Esophagus squamous epithelium (tissue), 5 donors: ENCODE measurements at places on chromosomes 13 and 19.
A peak's percentile ranks its signal among the peaks of the same experiment; 100 is the strongest.

GRCh38 chr19:1302533-1303239, 17.0 kb downstream of the EFNA2 start:
- DNase-seq, result no peak

DNA sequence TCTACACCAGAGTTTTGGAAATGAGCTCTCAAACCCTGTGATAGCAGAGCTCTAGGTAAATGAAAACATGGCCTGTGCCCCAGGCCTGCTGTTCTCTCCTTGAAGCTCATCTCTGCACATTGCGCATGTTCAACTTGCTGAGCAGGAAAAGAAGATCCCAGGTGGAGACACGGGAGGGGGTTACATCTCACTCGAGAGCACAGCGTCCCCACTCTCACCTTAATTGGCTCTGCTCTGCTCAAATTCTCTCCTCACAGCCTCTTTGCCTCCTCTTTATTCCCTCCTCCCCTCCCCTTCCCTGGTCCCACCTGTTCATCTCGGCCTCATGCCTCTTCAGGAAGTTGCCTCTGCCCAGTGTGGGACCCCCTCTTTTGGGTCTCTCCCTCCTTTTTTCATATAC, 44.7 kb downstream of the RGCC start:
- DNase-seq, result no peak

DNA sequence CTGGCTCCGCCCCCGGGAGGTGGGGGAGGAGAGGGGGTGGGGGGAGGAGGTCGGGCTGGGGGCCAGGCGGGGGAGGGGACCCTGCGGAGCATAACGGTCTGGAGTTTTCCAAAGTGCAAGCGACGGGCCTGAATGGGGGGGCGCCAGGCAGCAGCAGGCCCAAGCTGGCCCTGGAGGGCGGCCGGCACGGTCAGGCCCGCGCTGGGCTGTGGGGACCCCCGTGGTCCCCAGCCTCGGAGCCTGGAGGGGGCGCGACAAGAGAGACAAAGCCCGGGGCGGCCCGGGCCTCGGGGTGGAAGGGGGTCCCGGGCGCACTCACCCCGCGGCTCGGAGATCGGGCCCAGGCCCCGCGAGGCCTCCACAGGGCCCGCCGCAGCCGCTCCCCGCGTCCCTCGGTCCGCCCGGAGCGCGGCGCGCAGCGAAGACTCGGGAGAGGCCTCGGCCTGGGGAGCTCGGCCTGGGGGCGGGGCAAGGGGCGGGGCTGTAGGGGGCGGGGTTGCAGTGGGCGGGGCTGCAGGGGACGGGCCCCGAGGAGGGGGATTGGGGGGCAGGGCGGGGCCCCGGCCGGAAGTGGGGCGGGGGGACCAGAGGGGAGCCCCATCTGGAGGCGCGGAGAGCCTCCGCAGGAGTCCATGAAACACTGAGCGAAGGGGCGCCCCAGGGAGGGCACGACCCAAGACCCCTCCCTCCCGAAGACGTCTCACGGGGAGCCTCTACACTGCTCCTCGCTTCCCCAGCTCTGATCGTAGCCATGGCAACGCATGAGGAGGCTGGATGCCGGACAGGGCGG, 47.6 kb downstream of the PTPRS start:
- DNase-seq, result no peak

- no peak for DNase-seq
Observed at GRCh38 chr13:42279986-42280385, 8.0 kb downstream of the AKAP11 start.

- DNase-seq, result no peak
Observed at GRCh38 chr13:20713751-20714150, 10.3 kb downstream of the IL17D start.

- DNase-seq, result no peak
Observed at GRCh38 chr19:645912-646778, 6.5 kb downstream of the FGF22 start.

GRCh38 chr13:80341101-80341755, at the start of gene SPRY2:
Gene SPRY2 (minus strand): TSS chr13:80341126. CDS start chr13:80337705, 3,421 bp downstream.
- DNase-seq, result peak; percentile 41

- DNase-seq, result no peak
Observed at GRCh38 chr19:12325690-12326089, 7.7 kb downstream of the ZNF563 start.

GRCh38 chr19:461721-462551, 1.1 kb upstream of the SHC2 start:
- DNase-seq, result no peak

DNA sequence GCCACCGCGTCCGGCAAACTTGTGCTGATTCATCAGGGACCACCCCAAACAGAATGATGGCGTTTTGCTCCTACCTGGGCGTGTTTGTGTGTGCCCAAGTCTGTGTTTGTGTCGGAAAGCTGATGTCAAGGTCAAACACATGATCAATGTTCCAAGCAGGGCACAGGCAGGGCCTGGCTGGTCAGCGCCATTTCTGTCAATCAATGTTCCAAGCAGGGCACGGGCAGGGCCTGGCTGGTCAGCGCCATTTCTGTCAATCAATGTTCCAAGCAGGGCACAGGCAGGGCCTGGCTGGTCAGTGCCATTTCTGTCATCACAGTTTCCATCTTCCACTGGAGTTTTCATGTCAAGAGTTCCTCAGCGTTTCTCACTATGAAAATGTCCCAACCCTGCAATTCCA, 14.9 kb upstream of the GRTP1 start:
- DNase-seq, result no peak

DNA sequence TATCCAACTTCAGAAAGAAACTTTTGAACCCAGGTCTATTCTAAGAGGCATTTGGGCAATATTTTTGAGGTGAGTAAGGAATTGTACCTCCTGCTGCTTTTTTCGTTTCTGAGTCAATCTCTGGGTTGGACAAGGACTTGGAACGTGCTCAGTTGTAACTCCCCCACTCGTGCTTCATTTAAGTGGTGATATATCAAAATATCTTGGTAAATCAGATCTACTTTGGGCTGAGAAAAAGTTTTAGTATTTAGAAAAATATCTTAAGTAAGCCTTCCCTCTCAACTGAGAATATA, 728.9 kb downstream of the EFNB2 start:
- no peak for DNase-seq

- DNase-seq, result no peak
Observed at GRCh38 chr19:35459414-35460082, 11.5 kb downstream of the FFAR2 start.

- DNase-seq, result no peak
Observed at GRCh38 chr19:35045667-35046300, 4.3 kb downstream of the HPN start.

GRCh38 chr13:74865656-74866055, 616.3 kb downstream of the TBC1D4 start:
- DNase-seq, result no peak

DNA sequence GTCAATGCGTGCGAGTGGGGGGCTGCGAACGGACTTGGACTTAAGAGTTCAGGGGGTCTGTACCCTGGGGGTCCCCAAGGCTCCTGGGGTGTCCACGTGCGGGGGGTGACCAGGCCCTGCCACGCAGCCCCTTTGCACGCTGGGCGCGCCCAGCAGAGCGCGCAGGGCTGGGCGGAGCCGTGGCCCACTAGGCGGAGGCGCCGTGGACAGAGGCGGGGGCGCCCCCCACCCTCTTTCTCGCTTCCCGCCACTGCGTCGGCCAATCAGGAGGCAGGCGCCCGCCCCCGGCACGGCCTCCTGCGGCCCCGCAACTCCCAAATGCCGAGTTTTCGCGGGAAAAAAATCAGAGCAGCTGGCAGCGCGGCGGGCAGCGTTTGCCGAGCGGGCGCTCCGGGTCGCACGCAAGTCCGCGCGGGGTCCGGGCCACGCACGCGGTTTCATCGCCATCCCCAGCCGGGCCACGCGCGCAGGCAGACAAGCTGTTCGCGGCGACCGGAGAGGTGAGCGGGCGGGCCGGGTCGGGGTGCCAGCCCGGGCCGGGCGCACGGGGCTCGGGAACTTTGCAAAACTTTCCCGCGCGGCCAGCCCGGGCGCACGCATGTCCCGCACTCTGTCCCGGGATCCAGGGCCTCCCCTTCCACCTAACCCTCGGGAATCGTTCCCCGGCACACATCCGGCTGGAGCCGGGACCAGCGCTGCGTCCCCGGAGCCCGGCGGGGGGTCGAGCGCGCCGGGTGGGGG, at the start of gene UHRF1:
TSS of gene UHRF1 (plus strand) at position 346 of the 741 bp plus-strand sequence. CDS start 1,385 bp downstream, outside the sequence.
- DNase-seq, result no peak

- DNase-seq, result no peak
Observed at GRCh38 chr19:28929006-28929405, 283.9 kb downstream of the UQCRFS1 start.

DNA sequence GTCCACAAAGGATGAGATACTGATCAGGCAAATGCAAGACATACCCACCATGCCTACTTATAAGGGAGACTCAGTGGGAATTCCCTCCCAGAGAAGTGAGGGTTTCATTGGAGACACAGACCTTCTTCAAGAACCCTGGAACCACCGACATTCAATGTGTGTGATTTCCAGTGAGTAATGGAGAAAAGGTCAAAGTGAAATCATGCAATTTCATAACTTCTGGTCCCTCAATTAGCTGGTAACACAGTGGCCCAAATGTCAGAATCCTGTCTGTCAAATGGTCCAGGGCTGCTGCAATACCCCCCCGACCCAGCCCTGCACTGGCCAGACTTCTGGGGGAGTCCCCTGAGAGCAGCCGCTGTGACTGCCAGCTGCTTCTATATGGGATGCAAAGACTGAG, 4.7 kb upstream of the METTL21C start:
- DNase-seq, result no peak

- DNase-seq, result no peak
Observed at GRCh38 chr13:82294226-82294625, 1588.0 kb downstream of the SLITRK1 start.

- DNase-seq, result no peak
Observed at GRCh38 chr19:10922638-10923014, 5.8 kb downstream of the YIPF2 start.

GRCh38 chr19:339262-339887, 5.2 kb downstream of the MIER2 start:
- DNase-seq, result no peak

DNA sequence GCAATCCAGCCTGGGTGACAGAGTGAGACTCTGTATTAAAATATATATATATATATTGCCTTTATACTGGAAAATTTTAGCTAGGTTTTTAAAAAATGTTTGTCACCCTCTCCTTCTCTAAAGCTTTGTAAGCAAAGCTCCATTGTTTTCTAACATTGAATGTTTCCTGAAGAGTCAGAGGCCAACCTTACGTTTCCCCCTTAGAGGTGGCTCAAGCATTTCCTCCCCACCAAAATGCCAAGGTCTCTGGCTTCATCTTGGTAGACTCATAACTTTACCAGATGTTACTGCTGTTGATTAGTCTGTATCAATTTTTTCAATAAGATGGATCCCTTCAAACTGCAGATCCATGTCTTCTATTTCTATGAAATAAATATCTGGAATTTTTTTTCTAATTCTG, 25.2 kb upstream of the IPO5 start:
- no peak for DNase-seq

DNA sequence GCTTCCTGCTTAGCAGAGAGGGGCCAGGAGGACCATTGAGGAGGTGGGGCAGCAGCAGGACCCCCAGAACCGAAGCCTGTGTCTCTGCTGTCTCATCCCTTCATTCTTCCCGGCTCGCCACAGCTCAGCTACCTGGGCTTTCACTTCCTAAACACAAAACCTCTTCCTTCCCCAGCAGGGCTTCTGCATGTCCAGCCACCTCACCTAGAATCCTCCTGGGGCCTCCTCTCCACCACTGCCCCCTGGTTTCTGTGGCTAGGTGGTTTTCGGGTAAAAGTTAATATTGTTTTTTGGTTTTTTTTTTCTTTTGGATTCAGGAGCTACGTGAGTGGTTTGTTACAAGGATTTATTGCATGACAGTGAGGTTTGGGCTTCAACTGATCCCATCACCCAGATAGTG, 61.8 kb upstream of the PABPC3 start:
- no peak for DNase-seq

GRCh38 chr13:74087357-74087756, 46.8 kb downstream of the KLF12 start:
- no peak for DNase-seq

- DNase-seq, result no peak
Observed at GRCh38 chr13:80336776-80337287, 4.1 kb downstream of the SPRY2 start.

- no peak for DNase-seq
Observed at GRCh38 chr19:35732540-35733179, 9.6 kb downstream of the IGFLR1 start.

DNA sequence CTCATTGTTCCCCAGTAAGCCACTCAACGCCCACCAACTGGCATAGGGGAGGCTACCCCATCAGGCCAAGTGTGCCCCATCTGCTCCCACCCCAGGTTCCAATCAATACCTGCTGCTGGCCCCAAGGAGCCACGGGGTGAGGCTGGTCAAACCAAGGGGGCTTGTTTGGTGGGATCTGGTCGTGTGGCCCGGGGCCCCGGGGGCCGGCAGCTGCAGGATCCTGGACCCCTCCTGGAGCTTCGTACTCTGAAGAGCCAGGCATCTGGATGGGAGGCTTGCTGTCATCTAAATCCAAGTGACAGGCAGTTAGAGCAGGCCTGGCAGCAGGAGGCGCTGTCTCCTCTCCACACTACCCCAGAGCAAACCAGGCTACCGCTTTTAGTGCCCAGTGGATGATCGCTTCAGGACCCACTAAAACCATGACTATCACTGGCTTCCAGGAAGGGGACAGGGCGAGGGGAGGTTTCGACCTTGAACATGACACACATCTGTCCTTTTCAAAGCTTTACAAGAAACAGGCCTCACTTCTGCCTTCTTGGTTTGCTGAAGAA, 14.2 kb downstream of the CHERP start:
- no peak for DNase-seq

DNA sequence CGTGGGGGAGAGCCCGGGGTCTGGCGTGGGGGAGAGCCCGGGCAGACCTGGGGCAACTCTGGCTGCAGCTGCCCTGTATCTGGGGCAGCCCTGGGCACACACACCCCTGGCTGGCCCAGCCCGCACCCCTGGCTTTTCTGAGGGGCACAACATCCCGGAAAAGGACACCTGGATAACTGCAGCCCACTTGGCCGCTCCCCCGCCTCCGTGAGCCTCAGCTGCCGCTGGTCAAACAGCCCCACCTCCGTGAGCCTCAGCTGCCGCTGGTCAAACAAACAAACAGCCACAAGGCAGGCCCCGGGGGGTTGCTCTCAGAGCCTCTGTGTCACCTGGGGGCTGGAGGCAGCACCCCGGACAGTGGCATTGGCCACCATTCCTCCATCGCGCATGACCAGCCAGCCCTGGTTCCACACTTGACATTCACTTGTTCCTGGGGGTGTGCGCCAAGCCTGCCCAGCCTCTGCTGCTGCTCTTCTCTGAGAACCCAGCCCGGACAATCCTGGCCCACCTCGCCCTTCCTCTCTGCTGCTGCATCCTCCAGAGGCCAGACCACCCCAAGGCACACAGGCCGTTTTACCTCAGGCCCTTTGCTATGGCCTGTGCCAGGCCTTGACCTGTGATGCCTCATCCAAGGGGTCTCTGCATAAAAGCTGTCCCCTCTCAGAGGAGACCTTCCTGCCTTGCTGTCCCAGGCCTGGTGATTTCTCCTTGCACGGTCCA, 19.9 kb downstream of the CEBPG start:
- no peak for DNase-seq

GRCh38 chr19:18865973-18866799, 29.8 kb downstream of the CERS1 start:
- DNase-seq, result no peak
